Activated B cell treated with CpG ODN at 0.5 μM for 24 hours (primary cell): ENCODE measurements at places on chromosomes 7 and 10.
A peak's percentile ranks its signal among the peaks of the same experiment; 100 is the strongest.

DNA sequence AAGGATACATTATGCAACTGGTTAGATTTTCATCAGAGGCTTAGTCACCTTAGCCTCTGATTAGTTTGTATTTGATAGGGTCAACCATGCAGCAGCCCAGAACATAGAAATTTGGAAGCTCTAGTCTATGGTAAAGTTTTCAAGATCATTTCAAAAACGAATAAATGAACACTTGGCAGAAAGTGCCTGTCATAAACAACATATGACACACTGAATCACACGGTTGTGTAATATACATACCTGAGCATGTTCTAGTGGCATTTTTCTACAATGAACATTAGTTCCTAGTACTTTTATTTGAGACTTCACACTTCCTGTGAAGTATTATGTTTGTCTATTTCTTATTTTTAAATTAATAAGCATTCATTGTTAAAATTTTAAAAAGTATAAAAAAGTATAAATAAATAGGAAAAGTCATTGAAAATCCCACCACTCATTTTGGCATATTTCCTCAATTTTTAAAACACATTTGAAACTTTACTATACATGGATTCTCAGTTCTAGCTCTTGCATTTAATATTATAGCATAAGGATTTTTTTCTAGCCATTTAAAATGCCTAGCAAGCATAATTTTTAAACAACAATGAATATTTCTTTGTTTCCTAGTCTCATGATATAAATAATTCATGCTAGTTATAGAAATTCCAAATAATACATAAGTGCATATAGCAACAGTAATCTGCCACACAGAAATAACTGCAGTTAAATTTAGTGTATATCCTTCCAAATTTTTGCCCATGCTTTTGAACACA lies 25.7 kb upstream of the PRPS1L1 start:
- H3K4me3 ChIP-seq, result no peak overlapping the region
- no peaks in the 10 kb centered on the region for H3K4me1 ChIP-seq

- DNase-seq, result no peak
- H3K4me3 ChIP-seq, result no peak overlapping the region
- H3K27me3 ChIP-seq, result no peaks in the 10 kb centered on the region
- H3K4me1 ChIP-seq, result peaks cover 19% of the 10 kb centered on the region
- H3K27ac ChIP-seq, result no peak overlapping the region
Measured at GRCh38 chr10:92265687-92266258, 25.1 kb downstream of the CPEB3 start.

GRCh38 chr7:18276380-18276779 lies 219.2 kb upstream of the HDAC9 start:
- H3K36me3 ChIP-seq, result no peaks in the 10 kb centered on the region
- no peak overlapping the region for H3K27ac ChIP-seq
- H3K4me1 ChIP-seq, result no peaks in the 10 kb centered on the region
- DNase-seq, result no peak

- no peak overlapping the region for H3K4me3 ChIP-seq
- H3K27ac ChIP-seq, result no peak overlapping the region
- peaks cover 54% of the 10 kb centered on the region for H3K4me1 ChIP-seq
- peak; percentile 25 for DNase-seq
- no peaks in the 10 kb centered on the region for H3K27me3 ChIP-seq
Measured at GRCh38 chr7:42883950-42884349, 27.9 kb downstream of the C7orf25 start.

DNA sequence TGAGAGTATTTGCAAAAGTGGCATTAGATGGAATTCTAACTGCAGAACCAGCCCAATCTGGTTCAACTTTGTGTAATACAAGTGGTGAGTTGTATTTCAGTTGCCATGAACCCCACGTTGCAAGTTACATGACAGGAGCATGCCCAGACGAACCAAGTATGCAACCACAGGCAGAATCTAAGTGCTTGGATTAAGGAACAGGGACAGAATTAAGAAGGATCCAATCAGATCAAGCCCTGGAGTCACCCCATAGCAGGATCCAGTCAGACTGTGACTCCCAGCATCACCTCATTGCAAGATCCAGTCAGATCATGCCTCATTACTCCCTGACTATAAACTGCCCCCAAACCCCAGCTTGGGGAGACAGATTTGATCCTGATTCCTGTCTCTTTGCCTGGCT lies 388.7 kb upstream of the NRP1 start:
- DNase-seq, result no peak
- no peaks in the 10 kb centered on the region for H3K4me1 ChIP-seq
- no peak overlapping the region for H3K4me3 ChIP-seq
- H3K27ac ChIP-seq, result no peak overlapping the region
- H3K36me3 ChIP-seq, result no peaks in the 10 kb centered on the region

DNA sequence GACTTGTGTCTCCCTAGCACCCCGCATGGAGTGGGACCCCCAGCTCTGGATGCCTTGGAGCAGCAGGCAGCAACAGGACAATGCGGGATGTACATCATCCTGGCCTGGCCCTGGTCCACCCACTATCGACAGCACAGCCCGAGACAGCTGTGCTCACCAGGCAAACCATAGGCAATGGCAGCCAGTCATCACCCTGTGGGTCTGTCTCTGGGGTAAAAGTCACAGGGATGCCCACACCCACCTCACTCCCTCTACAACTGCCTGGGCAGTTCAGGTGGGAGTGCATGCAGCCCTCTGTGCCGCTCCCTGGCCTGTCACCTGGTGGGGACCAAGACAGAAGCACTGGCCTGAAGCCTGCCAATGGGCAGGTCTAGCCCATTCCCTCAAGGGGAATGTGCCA lies 147.8 kb downstream of the GRID1 start:
- H3K27ac ChIP-seq, result no peak overlapping the region
- no peaks in the 10 kb centered on the region for H3K4me1 ChIP-seq
- DNase-seq, result no peak
- no peak overlapping the region for H3K4me3 ChIP-seq
- H3K27me3 ChIP-seq, result peaks cover 5% of the 10 kb centered on the region
